ENCODE measurements at places on chromosomes 3 and 15.

DNA sequence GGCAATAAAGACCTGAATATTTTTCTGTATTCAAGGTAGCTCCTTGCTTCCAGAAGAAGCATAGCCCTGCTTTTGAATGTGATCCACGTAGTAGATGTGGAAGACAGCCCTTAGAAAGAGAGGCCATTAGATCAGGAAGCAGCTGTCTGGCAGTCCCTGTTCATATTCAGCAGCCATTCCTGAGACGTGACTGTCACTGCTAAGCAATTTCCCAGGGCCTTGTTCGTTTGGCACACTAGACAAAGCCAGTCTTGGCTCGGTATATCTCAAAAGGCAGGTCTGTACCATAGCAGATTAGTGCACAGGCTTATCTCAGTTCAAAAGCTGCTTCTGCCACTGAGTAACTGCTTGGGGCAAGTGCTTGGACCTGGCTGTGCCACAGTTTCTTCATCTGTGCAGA, 287.8 kb upstream of the MCTP2 start:
- DNase-seq: no peak

- DNase-seq: no peak
Measured at GRCh38 chr3:97350971-97351370, 413.6 kb upstream of the ARL6 start.

GRCh38 chr3:57746156-57747010, 9.7 kb upstream of the SLMAP start:
- DNase-seq: no peak

DNA sequence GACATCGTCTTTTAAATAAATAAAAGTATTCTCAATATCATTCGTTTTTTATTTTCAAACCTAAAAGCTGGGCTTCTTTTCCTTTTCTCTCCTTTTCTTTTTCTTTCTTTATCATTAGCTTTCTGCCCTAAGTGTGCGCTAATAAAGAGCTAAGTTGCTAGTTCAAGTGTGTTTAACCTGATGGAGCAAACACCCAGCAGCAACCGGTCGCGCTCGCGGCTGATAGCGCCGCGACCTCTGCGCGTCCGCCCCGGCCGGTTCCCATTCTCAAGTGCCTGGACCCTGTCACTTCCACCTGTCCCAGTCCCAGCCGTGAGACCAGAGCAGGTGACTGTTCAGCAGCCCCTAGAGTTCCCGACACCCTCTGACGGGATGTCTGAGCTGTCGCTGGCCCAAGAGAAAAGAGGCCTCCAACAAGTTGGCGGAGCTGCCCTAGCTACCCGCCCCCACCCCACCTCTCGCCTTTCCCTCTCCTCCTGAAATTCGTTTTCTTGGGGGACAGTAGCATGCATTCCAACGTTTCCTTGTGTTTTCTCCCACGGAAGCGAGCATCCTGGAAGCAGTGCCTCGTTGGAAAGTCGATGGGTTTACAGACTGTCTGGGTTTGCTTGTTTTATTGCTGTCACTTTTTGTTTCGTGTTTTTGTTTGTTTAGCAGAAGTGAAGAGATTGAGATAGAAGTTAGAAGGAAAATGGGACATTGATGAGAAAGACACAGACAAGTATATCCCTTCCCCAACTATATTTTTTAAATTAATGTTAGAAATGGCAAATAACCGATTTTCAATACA, 3.1 kb upstream of the MECOM start:
- DNase-seq: no peak

- no peak for DNase-seq
Measured at GRCh38 chr3:141332416-141332815, 35.9 kb upstream of the ZBTB38 start.

GRCh38 chr3:157089455-157090221, 70.3 kb downstream of the CCNL1 start:
- DNase-seq: peak; percentile 34

Measured in activated CD4-positive, CD25-positive, alpha-beta regulatory T cell treated with anti-CD3 and anti-CD28 coated beads, Interleukin-2, amount 50 U/mL, for 72 hours (primary cell).